Stimulated activated CD4-positive, alpha-beta T cell treated with anti-CD3 and anti-CD28 coated beads, TNF-alpha, amount 100 ng/mL, for 1 hour (primary cell): ENCODE measurements at places on chromosomes 16 and 17.

DNA sequence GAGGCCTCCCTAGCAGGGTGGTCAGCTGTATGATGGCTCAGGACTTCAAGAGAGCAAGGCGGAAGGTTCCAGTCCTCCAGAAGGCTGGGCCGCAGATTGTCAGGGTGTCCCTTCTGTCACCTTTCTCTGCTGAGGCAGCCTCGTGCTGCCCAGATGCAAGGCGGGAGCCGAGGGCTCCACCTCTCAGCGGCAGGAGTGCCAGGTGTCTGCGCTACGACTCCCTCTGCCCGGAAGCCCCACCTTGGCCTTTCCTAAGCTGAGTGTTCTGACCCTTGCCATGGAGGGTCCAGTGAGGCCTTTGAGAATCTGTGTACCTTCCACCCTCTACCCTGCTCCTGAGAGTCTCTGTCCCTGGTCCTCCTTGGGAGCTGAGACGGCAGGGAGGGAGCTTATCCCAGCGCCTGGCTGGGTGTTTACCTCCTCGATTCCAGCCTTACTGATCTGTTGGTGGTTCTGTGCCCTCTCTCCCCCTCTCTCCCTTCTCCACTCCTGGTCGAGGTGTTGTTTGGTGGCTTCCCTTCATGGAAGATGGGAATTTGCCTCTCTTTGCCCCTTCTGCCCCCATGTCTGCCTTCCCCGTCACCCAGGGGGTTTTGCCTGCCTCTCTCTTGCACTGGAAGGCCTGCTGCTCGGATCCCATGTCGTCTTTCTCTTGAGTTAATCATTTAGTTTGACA, 2.2 kb upstream of the ZNF750 start:
- DNase-seq, result no peak

DNA sequence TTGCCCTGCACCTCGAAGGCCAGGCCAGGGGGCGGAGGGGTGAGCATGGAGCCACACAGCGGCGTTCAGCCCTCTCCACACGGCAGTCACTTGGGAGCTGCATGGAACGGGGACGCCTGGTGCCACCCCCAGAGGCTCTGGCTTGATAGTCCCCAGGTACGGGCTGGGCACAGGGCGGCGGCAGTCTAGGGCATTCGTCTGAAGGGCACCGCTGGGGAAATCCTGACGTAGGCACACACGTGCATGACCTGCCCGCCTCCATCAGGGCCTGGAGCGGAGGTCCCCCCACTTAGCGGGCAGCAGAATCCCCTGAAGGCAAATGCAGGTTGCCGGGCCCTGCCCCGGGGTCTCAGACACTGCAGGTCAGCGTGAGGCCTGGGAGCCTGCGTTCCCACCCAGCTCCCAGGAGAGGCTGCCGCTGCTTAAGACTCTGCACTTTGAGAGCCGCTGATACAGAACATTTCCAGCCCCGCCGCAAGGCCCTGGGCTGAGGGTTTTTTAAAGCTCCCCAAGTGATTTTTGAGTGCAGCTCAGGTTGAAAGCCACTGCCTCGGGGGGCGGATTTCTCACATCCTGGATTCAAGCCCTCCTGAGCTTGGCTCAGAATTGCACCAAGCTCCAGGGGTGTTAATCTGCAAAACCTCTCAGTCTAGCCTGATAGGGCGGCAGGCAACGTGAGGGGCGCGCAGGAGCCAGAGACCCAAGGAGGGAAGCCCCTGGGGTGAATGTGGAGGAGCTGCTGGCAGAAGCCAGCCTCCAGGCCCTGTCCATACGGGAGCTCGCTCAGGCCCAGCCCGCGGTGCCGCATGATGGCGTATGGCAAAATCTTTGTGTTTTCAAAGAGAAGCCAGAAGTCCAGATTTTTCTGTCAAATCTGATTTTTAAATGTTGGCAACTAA, 182.3 kb upstream of the GSE1 start:
- no peak for DNase-seq

GRCh38 chr17:28763804-28764266, 20.0 kb downstream of the TRAF4 start:
- peak; percentile 45 for DNase-seq

DNA sequence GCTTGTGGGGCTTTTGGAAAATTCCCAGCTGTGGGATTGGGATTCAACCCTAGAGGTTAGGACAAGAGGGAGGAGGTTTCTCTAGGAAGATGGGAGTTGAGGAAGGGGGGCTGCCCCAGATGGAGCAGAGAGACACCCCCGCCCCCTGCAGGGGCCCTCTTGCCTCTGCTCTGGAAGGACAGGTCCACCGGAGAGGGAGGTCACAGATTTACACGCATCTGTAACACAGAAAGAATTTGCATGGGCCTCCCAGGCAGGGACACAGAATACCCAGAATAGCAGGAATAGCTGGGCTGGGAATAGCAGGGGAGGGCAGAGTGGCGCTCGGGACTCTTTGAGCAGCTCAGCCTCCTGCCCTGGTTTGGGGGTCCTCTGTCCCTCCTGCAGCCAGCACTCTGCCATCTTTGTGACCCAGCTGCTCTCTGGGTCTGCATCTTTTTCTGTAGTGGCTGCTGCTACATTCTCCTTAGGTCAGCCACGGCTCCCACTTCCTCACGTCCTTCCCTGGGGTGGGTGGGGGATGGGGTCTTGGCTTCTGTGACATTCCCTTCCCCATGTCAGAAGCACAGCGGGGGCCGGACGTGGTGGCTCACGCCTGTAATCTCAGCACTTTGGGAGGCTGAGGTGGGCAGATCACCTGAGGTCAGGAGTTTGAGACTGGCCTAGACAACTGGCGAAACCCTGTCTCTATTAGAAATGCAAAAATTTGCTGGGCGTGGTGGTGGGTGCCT, 33.9 kb upstream of the PLLP start:
- DNase-seq, result no peak

- DNase-seq, result no peak
Observed at GRCh38 chr17:35627417-35627816, 40.3 kb downstream of the AP2B1 start.
